IMR-90 (cell line): ENCODE measurements at places on chromosomes 6 and 20. TPM values are rescaled to one million over a fixed set of nuclear protein-coding genes. Genes with fewer than 3 reads are reported as not detected.

SLC9A8 gene
- total RNA-seq = 3.6 and 5.0 TPM in 2 replicates

SAPCD1 gene
- total RNA-seq = not detected in 2 replicates

NINL gene
- total RNA-seq = 3.0 and 3.6 TPM in 2 replicates

ENPP3 gene
- total RNA-seq = under 0.01 TPM in 1 of 2 replicates, not detected in the other

ATP9A gene
- total RNA-seq = 22.4 and 23.3 TPM in 2 replicates

DOK5 gene
- 3.9 and 4.2 TPM in 2 replicates for total RNA-seq

IYD gene
- not detected in 2 replicates for total RNA-seq

GRM4 gene
- not detected in 2 replicates for total RNA-seq

BEND3 gene
- 1.8 and 1.9 TPM in 2 replicates for total RNA-seq

RAB44 gene
- not detected in 2 replicates for total RNA-seq

RFX6 gene
- not detected in 2 replicates for total RNA-seq

PLCB4 gene
- total RNA-seq = 24.0 and 28.3 TPM in 2 replicates

SLC17A1 gene
- not detected in 2 replicates for total RNA-seq

SDCBP2 gene
- 0.54 and 0.83 TPM in 2 replicates for total RNA-seq

CST5 gene
- not detected in 2 replicates for total RNA-seq

SAMD10 gene
- total RNA-seq = 0.54 and 0.56 TPM in 2 replicates

LY6G6C gene
- total RNA-seq = not detected in 2 replicates

SNAP91 gene
- not detected in 2 replicates for total RNA-seq

SPATA2 gene
- total RNA-seq = 1.3 and 1.4 TPM in 2 replicates

MLN gene
- not detected in 2 replicates for total RNA-seq
